T-helper 2 cell (primary cell): ENCODE measurements at places on chromosomes 16 and 17.

- DNase-seq = no peak
These were observed 118.1 kb downstream of the STXBP4 start for GRCh38 chr17:55086635-55087058.

- DNase-seq = no peak
These were observed 2.9 kb upstream of the MT1M start for GRCh38 chr16:56629531-56629930.

- DNase-seq = no peak
These were observed 12.0 kb upstream of the KRT19 start for GRCh38 chr17:41539979-41540701.

DNA sequence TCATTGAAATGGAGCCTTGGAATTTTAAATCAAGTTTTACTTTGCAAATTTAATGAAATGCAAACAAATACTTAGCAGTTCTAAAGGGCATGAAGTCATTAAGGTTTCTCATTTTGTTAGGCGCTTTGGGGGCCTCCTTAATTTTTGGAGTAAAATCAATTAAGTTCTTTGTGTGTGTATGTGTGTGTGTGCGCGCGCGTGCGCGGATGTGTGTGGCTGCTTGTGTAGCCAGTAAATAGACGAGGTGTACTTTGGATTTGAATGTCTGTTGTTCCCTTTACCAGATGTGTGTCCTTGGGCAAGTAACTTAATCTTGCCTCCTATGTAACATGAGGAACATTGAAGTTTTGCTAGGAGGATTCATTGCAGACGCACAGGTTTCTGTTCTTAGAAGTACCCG is 1051.4 kb upstream of the EEF2KMT start:
- DNase-seq = no peak

- no peak for DNase-seq
These were observed 104.7 kb downstream of the UTP18 start for GRCh38 chr17:51365090-51365489.

DNA sequence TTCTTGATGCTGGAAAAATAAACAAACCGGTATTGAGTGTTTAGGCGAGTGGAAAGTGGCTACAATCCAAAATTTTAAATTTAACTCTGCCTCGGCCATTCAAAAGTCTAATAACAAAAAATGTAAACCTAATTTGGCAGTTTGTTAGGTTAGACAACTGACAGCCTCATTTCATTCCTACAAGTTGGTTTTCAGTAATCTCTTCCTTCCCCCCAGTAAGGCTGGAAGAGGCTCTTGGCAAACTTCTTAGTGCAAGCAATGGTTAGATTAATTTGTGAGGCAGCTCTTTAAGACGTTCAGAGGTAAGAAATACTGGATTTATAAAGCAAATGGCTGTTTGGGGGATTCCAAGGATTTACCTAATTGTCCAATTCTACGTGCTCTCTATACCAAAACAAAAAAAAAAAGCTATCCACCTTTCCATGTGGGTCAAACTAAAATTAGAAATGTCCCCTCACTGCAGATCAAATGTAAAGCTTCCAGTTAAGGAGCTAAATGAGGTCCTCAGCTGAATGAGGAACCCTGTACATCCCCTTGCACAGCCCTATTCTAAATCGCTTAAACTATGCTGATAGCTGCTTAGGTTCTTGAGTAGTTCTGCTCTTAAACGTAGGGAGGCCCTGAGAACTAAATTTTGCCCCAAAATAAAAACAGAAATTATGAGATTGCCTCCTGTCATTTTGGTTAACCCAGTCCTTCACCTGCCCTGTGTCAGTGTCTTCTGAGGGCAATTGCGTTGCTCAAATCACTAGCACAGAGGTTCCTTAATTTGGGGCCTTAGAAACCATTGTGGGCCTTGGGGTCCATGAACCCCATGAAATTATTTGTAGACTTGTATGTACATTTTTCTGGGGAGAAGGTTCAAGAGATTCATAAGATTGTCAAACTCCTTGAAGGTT is 2.9 kb downstream of the HEXIM1 start:
- DNase-seq = no peak

- no peak for DNase-seq
These were observed 189.9 kb downstream of the FTO start for GRCh38 chr16:53893731-53894435.

- no peak for DNase-seq
These were observed 43.7 kb upstream of the GSG1L start for GRCh38 chr16:28107232-28107631.

DNA sequence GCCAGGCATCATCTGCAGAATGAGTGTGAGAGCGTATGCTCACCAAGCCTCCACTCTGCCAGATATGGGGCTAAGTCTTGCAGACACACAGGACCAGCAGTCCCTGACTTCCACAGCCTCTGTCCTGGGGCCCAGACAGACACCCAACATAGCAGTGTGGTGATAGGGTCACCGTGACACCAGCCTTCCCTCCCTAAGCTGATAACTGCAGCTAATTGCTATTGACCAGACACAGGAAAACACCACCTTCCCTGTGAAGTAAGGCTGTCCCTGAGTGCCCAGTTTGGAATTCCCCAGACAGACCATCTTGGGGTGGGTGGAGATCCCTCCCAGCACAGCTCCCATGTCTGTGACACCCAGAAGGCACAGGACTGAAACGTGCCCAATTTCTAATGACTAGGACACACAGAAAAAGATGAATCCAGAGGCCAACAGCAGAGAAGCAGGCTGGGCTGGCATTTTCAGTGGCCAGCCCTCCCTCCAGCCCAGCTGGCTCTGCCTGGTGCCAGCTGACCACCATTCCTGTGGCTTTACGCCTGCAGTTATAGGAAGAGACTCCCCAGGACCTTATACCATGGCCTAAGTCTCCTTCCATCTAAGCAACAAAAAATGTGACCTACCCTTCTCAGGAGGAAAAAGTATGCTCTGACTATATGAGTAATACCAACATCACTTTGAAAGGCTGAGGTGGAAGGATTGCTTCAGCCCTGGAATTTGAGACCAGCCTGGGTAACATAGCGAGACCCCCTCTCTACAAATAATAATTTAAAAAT is 30.3 kb downstream of the ATPAF2 start:
- no peak for DNase-seq

DNA sequence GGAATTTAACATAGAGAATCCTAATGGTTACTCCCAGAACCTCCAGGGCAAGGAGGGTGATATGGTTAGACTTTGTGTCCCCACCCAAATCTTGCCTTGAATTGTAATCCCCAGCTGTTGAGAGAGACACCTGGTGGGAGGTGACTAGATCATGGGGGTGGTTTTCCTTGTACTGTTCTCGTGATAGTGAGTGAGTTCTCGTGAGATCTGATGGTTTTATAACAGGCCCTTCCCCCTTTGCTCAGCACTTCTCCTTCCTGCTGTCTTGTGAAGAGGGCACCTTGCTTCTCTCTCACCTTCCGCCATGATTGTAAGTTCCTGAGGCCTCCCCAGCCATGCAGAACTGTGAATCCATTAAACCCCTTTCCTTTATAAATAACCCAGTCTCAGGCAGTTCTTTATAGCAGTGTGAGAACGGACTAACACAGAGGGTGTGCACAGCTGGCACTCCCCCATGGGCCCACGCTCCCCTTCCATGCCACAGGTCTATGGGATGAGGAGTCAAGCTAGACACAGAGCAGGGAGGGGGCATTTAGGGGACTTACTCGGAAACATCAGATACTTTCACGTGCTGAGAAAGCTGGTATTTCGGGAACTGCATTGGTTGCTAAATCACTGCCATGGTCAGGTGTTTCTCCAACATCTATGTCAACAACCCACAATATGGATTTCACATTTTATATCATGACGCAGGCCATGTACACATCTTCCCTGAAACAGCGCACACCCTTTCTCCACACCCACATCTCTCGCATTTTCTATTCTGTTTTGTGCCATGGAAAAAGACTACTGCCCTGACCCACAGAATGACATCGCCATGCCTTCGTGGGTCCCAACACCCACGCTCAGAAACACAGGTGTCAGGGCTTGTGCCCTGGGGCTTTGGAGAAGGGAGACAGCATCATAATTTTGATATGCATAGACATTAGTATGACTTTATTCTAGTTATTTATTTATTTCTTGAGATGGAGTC is 199.1 kb upstream of the GSE1 start:
- DNase-seq = no peak

DNA sequence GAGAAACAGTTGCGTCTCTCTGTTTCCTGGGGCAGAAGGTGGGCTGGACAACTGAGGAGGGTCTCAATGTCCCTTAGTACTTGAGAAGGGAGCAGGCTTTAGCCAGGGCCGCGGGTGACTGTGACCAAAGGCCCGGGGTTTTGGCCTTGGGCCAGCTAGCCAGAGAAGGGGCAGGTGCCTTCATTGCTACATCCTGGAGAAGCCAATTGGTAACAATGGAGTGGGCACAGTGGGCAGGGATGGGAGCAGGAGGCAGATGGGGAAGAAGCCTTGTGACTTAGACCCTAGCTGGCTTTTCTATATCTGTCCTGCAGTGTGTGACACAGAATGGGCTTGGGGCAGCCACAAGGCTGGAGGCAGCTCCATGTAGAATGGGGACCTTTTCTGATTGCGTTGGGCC is 46.0 kb downstream of the CLEC16A start:
- DNase-seq = no peak
